Epithelial cell of prostate (primary cell): ENCODE measurements at places on chromosomes 5 and 9.

DNA sequence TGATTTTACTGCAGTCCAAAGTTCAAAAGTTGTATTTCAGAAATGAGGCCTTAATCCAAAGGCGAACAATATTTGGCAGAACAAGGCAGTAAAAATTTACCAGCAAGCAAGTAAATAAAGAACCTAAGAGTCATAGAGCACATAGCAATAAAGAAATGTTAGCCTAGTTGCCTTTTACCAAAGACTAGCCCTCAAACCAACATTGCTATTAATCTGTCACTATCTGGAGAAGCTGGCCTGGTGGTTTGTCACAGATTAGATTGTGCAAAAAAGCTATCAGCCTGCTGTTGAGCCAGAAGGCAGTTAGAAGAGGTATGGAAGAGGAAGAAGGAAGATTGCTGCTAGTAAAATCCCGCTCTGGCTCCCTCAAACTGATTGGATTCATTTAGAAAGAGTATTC lies 304.7 kb upstream of the KLF4 start:
- no peak for DNase-seq

DNA sequence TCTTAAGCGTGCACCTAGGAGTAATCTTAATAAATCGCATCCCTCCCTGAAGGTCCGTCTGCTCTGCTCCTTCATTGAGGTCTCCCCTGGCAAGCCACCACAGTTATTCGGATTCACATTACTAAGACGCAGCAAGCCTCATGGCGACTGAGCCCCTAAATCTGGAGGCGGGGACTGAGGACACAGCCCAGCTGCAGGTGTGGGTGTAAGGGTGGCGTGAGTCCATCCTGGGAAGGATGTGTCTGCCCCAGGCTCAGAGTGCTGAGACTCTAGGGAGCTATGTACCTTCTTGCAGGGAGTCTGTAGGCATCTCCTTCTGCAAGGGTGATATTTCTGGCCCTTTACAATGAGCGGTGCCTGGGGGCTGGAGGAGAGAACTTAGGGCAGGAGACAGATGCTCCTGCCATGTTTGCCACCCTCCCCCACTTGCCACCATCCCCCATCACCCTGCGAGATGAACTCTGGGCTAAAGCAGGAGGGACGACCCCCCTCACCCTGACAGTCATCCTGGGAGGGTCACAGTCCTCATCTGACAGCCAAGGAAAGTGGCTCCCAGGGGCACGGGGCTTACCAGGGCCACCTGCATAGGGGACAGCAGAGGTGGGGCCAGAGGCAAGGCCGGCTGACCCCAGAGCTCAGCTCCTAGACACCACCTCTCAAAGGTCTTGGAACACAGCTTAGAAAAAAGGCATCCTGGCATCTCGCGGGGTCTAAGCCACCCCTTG lies 76.4 kb upstream of the FCN1 start:
- no peak for DNase-seq

- DNase-seq, result peak; percentile 18
These were observed 4.4 kb upstream of the MLANA start for GRCh38 chr9:5886114-5886939.

GRCh38 chr9:96665789-96666188 lies 10.7 kb upstream of the PRXL2C start:
- no peak for DNase-seq

DNA sequence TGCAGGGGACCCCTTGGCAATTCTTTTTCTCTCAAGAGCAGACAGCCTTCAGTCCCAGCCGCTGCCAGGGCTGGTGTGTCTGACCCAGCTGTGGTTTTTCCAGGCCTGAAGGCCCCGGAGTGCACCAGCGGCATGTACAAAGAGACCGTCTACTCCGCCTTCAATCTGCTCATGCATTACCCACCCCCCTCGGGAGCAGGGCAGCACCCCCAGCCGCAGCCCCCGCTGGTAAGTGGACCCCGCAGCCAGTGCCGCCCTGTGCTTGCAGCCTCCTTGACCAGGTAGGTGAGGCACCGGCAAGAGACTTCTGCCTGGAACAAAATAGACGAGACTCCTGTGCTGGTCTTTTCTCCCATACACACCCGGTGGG lies 1.3 kb downstream of the TCF7 start:
- DNase-seq, result no peak

DNA sequence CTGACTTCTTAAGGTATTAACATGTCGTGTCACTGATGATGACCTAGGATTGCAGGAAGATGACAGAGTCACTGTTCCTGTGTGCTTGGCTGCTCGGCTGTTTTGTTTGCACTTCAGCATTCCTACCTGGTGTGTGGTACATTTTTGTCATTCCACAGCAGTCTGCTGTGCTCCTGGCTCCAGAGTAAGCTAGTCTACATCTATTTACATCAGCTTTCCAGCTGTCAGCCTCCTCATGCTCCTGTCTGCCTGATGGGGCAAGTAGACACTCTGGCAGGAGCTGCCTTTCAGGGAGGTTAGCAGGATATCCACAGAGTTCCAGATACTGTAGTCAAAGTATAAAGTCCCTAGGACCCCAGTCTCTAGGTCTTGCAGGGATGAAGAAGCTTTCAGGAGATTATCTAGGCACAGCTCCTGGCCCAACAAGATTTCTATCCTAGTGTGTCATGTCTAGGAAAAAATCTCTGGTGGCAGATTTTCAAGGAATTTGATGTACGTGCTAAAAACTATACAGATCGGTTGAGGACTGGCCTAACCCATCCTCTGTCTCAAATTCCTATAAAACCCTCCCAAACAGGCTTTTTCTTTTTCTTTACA lies 28.4 kb downstream of the RUSC2 start:
- peak; percentile 70 for DNase-seq

- peak; percentile 97 for DNase-seq
These were observed 59.5 kb upstream of the GNE start for GRCh38 chr9:36317766-36318165.

DNA sequence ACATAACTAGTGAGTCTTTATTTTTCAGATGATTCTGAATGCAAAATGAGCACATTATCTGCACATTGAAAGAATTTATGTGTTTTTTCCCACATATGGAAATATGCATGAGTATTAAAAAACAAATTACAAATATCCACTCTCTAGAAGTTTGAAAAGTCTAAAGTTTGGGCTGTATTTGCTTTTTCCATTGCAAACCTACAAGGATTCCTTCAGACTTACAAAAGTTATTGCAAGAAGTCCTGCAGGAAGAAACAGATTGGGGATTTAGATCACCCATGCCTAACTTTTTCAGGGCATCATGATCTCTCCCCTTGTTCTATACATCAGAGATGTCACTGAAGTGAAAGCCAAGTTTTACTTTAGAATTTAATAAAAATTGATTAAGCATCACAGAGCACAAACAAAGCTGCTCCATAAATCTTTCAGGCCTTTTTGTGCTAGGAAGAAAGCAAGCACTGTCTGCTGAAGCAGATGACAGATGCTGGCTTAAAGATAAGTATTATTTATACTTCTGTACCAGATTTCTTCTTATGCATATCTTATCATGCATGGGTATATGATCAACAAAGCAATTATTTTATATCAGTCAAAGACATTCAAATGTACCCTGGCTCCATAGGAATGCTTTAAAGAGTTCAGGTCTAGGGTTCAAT lies 71.7 kb downstream of the NFIB start:
- no peak for DNase-seq

DNA sequence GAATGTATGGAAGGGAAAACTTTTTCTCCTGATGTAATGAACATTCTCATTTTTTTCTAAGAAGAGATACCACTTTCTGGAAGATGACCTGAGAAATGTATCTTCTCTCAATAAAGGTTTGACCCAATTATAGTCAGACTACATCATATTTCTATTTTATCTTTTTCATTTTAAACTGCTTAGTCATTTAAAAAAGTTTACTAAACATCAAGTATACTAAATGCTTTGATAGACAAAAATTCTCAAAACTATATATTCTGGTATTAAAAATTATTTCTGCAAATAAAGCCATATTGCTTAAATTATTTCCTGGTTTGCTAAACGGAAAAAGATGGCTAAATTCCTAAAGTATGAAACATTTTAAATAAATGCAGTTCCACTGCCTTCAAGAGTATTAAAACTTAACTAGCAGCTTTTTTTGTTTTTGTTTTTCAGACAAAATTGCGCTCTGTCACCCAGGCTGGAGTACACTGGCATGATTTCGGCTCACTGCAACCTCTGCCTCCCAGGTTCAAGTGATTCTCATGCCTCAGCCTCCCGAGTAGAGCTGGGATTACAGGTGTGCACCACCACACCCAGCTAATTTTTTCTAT lies 37.1 kb downstream of the FBXW11 start:
- DNase-seq, result no peak

DNA sequence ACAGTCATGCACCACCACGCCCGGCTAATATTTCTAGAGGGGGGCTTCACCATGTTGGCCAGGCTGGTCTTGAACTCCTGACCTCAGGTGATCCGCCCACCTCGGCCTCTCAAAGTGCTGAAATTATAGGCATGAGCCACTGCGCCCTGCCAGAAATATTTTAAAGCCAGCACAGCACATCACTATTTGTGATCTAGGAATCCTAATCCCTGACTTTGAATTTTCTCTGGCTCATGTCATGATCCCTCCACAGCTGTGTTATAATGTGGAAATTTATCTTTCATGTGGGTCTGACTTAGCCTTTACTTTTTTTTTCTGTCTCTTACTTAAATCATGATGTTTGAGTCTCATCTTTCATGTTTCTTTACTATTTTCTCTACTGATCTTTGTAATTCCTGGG lies 18.7 kb upstream of the ITGA1 start:
- no peak for DNase-seq

DNA sequence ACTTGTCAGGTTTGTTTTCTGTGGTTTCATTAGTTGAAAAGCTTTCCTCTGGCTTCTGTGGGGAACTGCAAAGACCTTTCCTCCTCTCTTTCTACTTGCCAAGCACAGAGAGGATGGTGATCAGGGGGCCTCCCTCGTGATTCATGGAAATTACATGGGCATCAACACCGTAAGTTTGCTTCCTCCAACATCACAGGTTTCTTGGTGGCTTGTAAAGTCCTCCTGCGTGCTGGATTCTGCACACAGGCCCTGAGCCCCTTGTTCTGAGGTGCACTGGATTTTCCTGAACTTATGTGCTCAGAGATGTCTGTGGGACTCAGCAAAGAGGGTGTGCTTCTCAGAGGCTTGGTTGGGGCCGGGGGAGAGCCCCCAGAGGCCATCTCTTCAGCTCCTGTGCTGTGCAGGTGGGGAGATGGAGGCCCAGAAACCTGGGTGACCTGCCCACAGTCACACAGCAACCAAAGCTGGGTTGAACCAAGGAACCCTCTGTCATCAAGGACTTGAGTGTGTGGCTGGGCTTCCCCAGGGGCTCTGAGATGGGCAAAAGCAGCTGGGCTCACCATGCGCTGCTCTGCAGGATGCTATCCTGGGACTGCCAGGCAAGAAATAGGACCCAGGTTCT lies 36.5 kb downstream of the RGS3 start:
- DNase-seq, result no peak

- no peak for DNase-seq
These were observed 7.1 kb upstream of the IL17B start for GRCh38 chr5:149386166-149386565.

DNA sequence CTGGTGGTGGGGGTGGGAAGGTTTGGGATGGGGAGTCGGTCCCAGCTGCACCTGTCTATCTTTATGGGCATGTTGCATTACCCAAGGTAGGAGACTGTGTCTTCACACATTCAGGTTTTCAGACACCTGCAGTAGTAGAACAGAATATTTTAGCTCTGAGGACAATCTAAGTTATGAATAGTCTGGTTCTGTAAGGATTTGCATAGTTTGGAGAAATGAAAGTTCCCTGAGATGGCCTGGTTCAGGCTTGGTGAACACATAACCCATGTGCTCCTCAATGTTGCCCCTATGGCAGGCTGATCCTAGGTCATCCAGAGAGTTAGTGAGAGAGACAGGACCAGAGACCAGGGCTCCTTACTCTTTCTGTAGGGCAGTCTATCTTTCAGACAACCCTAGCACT lies 20.7 kb downstream of the TNFSF8 start:
- DNase-seq, result no peak

- DNase-seq, result no peak
These were observed 51.1 kb upstream of the COL5A1 start for GRCh38 chr9:134590240-134591081.

DNA sequence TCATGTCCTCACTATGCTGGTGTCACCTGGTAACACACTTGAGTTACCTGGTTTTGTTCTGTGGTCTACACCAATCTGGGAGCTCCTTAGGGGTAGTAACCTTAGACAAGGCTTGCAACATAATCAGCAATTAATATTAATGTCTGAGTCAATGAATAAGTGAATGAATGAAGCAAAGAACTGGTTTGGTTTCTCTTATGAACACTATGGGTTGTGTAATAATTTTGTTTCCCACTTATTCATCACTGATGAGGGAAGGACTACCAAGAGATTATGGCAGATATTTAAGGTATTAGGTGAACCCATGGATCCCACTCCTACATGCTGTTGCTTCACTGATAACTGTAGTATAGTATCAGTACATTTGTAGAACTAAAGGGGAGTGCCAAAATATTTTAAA lies 116.0 kb downstream of the SLC12A2 start:
- peak; percentile 53 for DNase-seq

DNA sequence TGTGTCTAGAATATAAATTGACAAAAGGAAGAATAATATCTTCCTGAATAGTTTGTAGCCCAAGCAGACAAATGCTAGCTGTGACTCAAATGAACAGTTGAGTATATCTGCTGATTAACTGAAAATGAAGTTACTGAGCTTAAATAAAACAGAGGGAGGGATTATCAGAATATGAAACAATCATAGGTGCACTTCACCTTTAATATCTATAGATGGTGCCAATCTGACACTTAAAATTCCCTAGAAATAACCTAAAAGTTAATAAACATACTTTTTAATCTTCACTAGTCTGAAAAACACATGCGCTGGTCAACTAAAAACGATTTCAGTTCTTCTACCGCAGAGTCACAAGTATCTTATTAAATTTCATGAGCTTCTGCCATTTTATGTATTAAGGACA lies 280.8 kb upstream of the RASA1 start:
- DNase-seq, result no peak

DNA sequence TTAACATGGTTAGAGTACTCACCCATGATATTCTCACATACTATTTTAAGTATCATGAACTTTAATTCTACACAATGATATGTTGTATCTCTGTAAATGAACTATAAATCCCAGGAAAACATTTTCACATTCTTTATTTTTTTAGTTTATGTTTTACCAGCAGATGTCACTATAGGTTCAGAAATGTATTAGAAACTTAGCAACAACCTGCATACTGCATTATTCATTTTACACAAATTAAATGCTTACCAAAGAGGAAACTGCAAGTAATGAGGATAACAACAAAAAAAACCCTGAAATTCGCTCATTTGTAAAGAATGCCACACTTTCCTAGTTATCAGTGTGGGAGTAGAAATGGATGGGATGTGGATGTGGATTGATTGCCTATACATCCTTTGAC lies 217.5 kb upstream of the OTULINL start:
- DNase-seq, result no peak

GRCh38 chr5:84032324-84032723 lies 311.7 kb upstream of the HAPLN1 start:
- no peak for DNase-seq
